ENCODE measurements at places on chromosomes 7 and 10.

GRCh38 chr10:1893941-1894340 lies 156.6 kb upstream of the ADARB2 start:
- DNase-seq: no peak

DNA sequence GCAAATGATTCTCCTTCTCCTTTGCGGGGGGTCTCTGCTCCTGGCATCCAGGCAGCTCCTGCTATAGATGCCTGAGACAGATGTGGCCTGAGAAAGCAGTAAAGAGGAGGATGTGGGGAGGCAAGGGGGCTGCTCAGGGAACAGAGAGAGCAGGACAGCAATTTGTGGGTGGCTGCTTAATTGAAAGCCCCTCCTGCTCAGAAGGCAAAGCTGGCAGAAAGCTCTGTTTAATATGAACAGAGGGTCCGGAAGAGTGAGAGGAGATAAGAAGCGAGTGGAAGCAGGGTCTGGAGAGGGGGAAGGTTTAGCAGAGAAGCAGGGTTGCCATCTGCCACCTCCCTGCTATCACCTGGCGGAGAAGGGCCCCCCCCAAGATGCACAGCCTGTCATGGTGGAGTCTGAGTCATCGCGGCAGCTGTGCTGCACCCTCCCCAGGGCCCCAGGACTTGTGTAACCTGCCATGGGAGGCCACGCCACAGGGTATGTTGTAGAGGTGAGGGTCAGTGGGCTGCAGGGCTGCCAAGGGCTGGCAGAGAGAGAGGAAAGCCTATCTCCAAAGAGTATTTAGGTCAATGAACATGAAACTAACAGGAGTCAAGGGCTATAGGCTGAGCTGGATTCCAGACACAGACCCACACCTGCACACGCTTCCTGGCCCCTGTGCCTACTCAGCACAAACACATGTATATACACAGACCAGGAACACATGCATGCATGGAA lies 1109.8 kb upstream of the AUTS2 start:
- no peak for DNase-seq

- no peak for DNase-seq
These were observed 73.2 kb downstream of the POT1 start for GRCh38 chr7:124856299-124856888.

DNA sequence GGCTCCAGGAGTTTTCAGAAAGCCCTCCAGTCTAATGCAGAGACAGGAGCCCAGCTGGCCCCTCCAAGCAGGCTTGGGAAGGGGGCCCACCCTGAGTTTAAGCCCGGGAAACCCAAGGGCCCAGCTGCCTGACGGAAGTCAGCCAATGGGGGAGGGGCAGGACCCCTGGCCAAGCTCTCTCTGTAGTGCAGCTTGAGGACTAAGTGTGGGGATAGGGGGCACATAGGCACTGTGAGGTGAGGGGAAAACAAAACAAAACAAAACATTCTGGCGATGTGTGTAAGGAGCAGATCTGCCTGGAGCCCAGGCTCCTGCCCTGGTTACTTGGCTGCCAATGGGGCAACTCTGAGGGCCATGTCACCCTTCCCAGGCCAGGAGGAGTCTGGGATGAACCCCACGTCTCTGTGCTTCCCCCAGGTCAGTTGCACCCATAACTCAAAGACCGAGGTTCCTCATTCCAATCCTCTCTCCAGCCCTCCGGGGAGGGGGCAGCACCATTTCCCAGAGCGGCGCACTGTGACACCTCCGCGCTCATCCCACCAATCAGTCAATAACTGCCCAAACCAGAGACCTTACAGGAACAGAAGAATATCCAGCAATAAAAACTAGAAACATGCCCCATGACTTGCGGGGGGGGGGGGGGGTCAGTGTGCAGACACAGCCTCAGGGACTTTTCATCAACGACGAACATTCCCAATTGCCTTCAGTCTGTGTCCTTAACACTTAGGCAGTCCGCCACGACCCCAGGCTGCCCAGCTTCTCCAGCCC lies 1.7 kb downstream of the CXCL12 start:
- no peak for DNase-seq

DNA sequence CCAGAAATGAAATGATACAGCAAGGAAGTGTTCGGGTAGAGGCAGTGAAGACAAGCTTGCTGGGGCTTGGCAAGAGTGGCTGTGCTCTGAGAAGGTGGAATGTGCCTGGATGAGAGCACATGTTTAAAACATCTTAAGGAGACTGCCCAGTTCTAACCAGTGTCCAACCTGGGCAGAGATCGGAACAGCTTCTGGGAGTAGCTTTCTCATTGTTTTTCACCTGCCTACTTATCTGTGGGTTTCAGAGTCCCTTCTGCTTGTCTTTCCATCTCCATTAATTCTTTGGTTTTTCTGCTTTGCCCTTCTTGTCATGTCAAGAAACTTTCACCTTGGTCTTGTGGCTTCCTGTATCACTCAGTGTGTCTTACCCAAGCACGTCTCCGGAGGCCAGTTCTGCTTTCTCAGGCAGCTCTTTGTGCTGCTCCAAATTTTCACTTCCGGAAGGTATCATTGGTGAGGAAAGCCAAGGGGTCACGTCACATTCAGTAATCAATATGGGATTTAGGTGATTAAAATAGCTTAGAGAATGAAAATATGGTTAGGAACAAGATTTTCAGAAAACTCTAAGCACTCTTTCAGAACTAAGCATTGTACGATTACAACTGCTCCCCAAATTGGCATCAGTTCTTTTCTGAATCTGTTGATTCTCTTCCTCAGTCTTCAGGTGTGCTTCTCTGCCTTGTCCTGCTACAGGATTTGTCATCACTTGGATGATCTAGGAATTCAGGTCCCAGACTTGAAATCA lies 5.5 kb upstream of the LAMB4 start:
- DNase-seq: no peak

- DNase-seq: no peak
These were observed 25.7 kb downstream of the NDUFB2 start for GRCh38 chr7:140722254-140722653.

DNA sequence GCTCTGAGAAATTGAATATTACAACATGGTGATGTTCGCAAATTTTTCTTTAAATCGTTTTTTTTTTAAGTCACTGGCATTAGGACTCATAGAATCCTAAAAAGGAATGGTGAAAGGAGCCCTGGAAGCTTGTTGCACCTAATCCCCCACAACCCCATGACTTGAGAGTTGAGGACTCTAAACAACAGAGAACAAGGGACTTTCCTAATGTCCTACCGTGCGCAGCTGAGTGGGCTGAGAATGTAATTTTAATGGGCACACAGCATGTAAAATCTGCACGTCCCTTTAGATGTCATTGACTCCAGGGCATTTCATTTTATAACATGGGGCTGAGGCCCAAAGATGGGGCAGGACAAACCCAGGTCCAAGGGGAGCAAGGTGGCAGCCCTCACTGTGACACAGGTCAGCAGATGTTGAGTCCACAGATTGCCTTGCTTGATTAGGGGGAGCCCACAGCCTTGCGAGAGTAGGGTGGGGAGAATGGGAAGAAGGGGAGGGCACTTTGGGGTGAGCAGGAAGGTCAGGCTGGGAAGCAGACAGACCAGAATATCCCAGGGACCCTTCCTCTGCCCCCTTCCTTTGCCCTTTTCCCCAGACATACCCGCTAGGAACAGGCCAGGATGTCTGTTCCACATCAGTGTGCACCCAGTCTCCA lies 208.4 kb upstream of the ZMIZ1 start:
- no peak for DNase-seq

GRCh38 chr10:48556065-48556464 lies 48.8 kb downstream of the ARHGAP22 start:
- no peak for DNase-seq

- DNase-seq: no peak
These were observed 93.4 kb downstream of the DOCK4 start for GRCh38 chr7:112112822-112113255.

- DNase-seq: no peak
These were observed 53.2 kb downstream of the GAD2 start for GRCh38 chr10:26269754-26270153.

DNA sequence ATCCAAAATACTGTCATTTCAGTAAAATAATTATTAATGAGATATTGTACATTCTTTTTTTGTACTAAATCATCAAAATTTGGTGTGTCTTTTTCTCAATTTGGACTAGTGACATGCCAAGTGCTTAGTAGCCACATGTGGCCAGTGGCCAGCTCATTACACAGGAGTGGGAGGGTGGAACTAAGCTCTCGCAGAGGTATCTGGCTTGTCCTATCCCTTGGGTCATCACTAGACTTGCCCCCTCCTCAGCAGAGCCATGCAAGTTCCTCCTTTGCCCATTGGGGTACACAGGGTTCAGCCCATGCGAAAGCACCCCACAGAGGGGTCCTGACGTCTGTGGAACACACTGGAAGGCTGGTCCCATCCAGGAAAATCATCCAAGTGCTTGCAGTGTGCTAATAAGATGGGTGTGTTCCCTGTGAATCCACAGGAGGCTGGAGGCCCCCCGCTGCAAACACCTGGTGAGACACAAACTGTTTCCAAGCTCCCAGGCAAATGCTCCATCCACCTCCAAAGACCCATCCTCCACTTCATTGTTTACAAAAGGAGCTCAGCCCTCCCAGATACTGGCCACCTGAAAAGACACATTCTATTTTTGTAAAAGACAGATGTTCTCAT lies 1.3 kb downstream of the ARHGAP22 start:
- DNase-seq: no peak

- no peak for DNase-seq
These were observed 78.7 kb upstream of the SVIL start for GRCh38 chr10:29713450-29713849.

DNA sequence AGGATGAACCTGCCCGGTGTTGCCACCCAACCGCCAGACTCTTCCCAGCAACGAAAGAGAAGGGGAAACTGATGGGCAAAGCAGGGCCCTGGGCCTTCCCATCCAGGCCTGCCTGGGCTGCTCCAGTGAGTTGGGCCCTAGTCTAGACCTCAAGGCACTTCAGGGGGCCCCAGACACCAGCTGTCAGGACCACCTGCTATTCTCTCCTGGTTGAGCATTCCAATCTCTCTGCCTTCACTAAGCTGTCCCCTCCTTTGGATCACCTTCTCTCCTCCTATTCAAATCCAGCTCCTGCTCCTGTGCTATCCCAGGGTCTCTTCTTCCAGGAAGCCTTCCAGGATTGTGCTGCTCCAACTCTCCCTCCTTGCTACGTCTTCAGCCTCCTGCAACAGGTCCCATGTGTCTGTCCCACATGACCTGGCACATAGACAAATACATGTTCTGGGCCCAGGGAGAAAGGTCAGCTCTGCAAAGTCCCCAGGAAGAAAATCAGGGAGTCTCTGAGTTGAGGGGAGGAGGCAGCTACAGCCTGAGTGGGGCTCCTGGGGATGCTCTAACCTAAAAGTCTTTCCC lies 3.1 kb downstream of the STX1A start:
- DNase-seq: no peak

GRCh38 chr7:51031216-51031615 lies 248.5 kb upstream of the GRB10 start:
- no peak for DNase-seq

GRCh38 chr7:117424090-117424829 lies 3.0 kb downstream of the ASZ1 start:
- no peak for DNase-seq

GRCh38 chr10:119401671-119402395 lies 140.7 kb downstream of the RGS10 start:
- DNase-seq: no peak

DNA sequence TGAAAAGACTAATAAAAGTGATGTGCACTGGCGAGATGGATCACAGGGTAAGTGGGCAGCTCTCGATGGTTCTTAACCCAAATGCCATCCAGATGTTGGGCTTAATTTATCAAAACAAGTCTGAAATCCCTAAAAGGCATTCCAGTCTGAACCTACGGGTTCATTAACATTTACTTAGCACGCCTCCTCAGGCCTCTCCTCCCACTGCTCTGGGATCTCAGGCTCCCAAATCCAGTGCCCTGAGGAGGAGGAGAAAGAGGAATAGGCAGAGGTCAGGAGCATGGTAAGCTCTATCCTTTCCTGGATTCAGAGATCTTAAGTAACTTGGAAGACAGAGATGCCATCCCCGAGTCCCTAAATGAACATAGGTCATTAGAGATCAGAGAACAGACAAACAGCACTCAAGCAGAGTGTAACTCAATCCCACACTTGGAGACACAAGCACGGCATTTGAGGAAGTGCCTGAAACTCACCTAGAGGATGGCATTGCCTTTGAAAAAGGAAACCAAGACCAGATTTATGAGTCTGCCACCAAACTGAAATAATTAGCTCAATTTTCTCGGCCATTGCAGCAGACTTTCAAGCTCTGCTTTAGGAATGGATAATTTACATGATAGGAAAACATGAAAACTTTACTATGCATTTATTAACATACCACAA lies 140.9 kb downstream of the CXCL12 start:
- no peak for DNase-seq

GRCh38 chr10:70298393-70298792 lies 14.6 kb upstream of the NPFFR1 start:
- no peak for DNase-seq

DNA sequence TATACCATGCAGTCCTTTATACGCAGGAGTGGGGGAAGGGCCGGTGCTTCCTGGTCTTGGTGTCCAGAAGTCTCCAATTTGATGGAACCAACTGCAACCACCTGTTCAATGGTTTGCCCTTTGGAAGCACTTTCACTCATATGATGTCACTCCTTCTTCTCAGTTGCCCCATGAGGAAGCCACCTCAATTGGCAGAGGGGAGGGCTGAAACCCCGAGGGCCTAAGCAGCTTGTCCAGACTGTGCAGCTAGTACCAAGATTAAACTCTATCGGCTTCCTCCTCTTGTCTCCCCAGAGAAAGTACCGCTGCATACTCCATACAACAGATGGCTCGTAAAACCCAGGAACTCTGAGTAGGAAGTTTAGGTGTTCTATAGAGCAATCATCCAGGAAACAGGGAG lies 789.4 kb downstream of the TYW1 start:
- DNase-seq: no peak

DNA sequence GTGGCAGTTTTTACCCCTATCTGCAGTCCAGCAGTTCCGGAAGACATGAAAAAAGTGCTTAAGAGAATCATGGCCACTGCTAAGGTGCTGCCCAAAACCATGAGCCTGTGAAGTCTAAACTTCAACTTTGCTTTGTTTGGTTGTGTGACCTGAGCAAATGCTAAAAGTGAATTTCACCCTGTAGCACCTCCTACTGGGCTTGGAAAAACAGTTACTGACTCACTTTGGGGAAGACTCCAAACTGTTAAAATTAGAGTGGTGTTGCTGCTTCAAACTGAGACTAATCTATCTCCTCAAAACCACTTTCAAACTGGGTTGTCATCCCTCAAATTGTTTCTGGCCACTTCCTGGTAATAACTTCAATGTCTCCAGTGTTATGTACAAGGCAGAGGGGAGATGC lies 21.3 kb downstream of the MKX start:
- DNase-seq: no peak

DNA sequence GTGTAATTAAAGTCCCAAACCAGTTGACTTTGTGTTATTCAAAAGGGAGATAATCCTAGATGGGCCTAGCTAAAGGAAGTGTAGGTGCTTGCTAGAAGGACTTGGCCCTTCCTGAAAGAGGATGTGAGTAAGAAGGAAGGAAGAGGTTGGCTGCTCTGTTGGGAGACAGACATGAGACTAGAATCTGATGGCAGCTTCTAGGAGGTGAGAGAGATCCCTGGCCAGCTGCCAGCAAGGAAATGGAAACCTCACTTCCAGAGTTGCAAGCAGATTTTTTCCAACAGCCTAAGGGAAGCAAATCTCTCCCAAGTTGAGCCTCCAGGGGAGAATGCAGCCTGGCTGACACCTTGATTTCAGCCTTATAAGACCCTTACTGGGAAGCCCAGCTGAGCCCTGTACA lies 368.4 kb upstream of the ZMIZ1 start:
- no peak for DNase-seq

GRCh38 chr10:23293145-23293724 lies 51.4 kb downstream of the C10orf67 start:
- DNase-seq: no peak
